NCI-H1105 (cell line): ENCODE measurements at places on chromosomes 1 and 21.

- DNase-seq = no peak
These were observed 2.3 kb downstream of the DHX9 start for GRCh38 chr1:182841368-182841988.

GRCh38 chr1:23553231-23554126 lies 5.8 kb downstream of the ID3 start:
- DNase-seq = no peak

DNA sequence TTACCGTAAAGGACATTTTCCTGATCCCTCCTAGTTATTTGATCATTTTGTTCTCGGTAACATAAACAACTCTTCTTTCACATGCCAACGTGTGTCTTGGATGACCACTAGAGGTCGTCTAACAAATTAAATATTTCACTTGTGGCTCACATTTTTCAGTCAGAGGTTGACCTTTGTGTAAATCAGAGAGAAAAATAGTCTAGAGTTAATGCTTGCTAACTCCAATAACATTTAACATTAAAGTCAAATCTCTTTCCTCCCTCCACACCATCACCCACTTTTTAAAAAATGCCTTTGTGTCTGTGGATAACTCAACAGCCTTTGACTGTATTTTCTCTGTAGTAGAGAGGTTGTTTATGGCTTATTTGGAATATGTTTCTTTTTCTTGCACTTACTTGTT lies 220.5 kb upstream of the B3GALT2 start:
- DNase-seq = peak; percentile 41

DNA sequence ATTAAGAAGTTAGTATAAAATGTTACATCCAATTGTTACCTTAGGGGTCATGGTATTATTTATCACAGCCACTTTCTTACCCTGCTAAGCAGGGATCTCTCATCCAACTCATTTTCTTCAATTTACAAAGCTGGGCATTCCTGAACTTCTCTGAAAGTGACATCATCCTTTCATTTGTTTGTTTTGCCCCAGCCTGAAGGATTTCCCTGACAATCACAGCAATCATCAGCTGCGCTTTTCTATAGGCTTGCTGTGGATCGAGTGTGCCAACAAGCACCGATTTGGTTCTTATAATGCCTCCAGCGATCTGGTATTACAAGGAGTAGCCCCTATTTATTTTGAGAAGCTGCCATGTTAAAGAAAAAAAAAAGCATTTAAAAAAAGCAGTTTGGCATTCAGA lies 240.2 kb downstream of the USH2A start:
- no peak for DNase-seq

DNA sequence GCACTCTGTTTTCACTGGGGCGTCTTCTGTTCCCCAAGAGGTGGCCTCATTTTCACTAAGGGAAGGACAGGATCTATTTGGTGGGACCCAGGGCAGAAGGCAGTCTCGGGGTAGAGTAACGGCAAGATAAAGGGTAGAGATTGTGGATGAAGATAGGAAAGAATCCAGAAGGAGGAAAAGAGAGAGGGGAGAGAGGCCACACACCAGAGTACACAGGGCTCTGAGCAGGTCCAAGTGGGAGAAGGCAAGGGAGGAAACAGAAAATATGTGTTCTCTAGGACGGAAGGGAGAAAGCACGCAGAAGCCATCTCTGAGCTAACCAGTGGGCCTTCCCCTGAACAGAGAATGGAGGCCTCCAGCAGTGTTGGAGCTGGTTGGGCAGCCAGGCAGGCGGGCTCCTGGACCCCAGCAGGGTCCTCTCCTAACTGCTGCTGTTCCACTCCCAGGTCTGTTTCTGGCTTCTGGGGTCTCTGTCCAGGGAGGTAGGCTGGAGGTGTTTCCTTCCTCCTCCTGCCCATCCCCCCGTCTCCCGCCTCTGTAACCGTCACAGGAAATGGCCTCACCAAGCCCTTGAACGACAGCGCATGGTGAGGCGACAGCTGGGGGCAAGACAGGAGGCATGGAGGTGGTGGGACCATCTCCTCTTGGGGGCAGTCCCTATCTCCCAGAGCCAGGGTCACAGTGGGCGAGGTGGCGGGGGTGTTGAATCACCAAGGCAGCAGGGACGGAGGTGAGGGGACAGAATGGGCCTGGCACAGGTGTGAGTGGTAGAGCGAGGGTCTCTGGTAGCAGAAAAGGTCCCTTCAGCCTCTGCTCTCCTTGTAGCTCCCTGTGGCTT lies 649 bp downstream of the PTPN7 start:
- no peak for DNase-seq

- DNase-seq = no peak
These were observed 502.2 kb downstream of the AJAP1 start for GRCh38 chr1:5156416-5157120.

- DNase-seq = no peak
These were observed 92.3 kb upstream of the CHODL start for GRCh38 chr21:18152371-18152770.

DNA sequence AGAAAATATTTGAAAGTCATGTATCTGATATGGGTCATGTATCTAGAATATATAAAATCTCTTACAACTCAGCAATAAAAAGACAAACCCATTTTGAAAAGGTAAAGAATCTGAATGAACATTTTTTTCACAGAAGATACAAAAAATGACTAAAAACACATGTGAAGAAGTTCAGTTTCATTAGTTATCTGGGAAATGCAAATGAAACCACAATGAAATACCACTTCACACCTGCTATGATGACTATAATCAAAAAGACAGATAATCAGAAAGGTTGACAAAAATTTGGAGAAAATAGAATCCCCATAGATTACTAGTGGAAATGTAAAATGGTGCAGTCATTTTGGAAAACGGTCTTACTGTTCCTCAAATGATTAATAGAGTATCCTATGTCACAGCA lies 631.0 kb downstream of the MRPL39 start:
- no peak for DNase-seq

- no peak for DNase-seq
These were observed 10.4 kb upstream of the ACOT11 start for GRCh38 chr1:54537611-54538010.

GRCh38 chr1:9418851-9419250 lies 120.4 kb upstream of the SLC25A33 start:
- no peak for DNase-seq

- no peak for DNase-seq
These were observed 205.6 kb downstream of the APP start for GRCh38 chr21:25964926-25965325.
